ENCODE measurements at places on chromosomes 7 and 10.
A peak's percentile ranks its signal among the peaks of the same experiment; 100 is the strongest.

DNA sequence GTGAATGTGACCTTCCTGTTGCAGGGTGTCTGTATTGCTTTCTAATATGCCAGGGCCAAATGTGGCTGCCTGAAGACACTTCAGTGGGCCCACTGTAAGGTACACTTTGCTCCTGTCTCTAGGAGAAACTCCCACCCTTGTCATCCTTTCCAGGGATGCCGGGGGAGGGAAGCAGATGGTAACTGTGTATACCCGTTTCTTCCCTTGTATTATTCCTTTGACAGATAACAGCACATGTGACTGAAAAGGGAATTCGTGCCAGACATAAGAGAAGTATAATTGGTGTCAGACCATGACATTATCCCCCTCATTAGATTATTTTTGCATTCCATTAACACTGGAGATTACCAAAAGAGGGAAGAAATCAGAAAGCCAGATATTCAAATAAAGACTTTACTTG, 317.7 kb downstream of the CAMK1D start:
- no peak for DNase-seq

GRCh38 chr7:118280319-118281012, 56.0 kb downstream of the ANKRD7 start:
- DNase-seq, result no peak

DNA sequence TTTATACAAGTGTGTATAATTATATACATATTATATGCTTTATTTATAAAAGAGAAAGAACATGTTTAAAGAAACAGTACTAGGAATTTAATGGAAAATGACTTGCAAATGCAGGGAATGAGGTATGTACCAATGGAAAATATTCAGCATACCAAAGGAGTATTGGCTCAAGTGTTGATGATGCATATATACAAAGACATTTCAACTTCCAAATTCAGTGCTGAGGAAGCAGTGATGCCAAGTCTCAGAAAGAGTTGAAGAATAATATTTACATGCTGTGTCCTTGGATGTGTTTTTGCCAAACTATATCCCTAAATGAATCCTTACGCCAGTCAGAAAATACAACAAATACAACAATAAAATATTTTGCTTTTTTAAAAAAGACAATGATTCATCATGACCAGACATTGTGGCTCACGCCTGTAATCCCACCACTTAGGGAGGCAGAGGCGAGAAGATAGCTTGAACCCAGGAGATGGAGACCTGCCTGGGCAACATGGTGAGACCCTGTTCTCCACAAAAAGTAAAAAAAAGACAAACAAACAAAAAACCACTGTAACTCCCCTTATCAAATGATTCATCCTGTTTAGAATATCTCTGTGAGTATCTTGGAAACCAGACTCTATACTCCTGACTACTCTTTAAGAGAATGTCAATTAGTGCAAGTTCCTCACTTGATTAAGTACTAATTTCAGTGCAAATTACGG, 157.2 kb downstream of the CHRM2 start:
- no peak for DNase-seq

DNA sequence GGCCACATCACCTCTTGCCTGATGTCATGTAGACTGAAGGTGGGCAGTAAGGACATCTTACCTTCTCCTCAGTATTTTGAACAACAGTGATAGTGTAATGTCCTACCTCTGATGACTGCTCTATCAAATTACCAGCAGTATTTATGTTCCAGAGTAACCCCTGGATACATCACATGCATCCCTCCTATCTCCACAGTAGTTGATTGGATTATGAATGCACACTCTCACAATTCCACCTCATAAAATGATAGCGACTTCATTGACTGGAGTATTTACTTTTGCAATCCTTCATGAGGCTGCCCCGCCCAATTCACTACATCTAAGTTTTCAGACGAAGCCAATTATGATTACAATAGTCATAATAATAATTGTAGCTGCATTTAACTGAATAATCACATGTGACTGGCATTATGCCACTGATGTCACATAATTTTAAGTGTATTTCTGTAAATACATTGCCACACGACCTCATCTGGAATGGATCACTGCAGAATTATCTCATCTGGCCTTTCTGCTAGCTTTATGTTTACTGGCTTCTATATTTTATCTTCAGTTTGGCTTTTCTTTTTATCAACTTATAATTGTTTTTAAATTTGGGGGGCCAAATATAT, 268.9 kb downstream of the SLC25A13 start:
- DNase-seq, result no peak

GRCh38 chr7:95951997-95952795, 179.8 kb downstream of the DYNC1I1 start:
- DNase-seq, result no peak

GRCh38 chr7:40647719-40648118, 512.9 kb downstream of the SUGCT start:
- no peak for DNase-seq

DNA sequence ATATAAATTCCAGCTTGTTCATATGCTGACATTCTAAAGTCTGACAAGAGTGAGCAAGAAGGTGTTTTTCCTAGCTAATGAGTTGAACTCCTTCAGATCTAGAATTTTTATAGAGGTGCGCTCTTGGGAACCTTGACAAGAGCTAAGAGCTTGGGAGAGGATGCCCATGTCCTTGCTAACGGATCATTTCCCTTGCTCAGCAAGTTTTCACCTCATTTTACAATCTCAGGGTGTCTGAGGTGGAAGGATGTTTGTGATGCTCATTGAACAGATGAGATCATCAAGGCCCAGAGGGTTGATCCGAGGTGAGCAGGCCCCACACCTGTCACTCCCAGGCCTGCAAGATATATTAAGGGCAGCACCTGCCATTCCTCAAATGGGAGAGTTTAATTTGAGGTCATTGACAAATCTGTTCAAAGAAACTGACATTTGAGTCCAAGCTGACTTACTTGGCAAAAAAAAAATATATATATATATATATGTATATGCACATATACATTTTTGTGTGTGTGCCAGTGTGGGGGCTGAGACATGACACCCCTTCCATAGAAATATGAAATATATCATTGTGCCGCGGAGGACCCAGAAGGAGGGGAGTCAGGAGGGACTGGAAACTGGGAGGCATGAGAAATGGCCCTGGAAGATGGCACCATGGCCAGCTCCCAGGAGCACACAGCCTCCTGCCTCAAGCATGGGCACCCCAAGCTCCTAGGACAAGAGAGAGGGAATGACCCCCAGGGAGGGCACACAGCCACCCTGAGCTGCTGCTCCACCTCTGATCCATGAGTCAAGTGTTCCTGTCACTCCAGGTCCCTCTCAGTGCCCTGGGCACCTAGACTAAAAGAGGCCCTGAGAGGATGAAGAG, 17.3 kb upstream of the TMEM72 start:
- DNase-seq, result no peak

GRCh38 chr7:99121496-99122021, 22.3 kb downstream of the SMURF1 start:
- DNase-seq, result no peak

DNA sequence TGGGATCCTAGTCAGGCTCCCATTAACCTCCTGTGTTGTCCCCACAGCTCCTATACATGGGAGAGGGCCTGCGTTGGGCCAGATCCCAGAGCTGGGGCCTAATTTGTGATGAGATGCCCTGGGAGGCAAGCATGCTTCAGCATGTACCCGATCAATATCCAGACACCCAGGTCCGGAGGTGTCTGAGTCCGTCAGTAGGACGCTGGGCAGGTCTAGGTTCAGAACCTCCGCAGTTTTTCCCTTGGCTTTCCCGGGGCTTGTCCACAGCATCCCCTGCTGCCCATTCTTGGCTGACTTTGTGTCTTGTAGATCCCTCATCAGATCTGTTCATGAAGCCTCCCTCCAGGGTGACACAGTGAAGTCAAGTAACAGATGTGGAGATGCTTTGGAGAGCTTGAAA, 32.7 kb upstream of the RBAK start:
- DNase-seq, result no peak

- no peak for DNase-seq
Observed at GRCh38 chr10:23325132-23325531, 19.5 kb downstream of the C10orf67 start.

DNA sequence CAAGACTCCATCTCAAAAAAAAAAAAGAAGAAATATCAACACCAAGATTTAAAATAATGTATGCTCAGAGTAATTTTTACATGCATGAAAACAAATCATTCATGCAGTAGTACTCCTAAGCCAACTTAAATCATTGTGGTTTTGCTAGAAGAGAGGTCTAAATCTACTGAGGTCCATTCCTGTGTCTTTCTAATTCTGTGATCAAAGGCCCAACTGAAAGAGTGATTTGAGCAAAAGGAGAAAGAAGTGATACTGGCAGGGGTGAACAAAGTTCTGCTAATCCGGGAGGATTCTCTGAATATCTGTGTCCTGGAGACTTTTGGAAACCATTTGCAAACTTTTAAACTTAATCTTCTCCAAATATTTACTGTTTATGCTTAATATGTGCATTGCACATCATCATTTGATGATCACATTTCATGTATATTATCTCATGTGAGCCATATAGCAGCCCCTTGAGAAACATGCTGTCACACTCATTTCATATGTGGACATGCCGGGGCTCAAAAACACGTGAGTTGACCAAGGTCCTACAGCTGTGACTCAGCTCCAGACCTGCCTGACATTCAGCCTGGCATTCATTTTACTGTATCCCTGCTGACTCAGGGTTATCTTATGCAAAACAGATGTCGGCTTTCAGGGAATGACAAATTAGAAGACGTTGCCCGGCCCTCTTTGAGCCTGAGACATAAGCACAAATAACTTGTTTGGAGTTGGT, 76.4 kb downstream of the FAM107B start:
- DNase-seq, result no peak

- DNase-seq, result no peak
Observed at GRCh38 chr10:22824984-22825383, 102.9 kb upstream of the ARMC3 start.

DNA sequence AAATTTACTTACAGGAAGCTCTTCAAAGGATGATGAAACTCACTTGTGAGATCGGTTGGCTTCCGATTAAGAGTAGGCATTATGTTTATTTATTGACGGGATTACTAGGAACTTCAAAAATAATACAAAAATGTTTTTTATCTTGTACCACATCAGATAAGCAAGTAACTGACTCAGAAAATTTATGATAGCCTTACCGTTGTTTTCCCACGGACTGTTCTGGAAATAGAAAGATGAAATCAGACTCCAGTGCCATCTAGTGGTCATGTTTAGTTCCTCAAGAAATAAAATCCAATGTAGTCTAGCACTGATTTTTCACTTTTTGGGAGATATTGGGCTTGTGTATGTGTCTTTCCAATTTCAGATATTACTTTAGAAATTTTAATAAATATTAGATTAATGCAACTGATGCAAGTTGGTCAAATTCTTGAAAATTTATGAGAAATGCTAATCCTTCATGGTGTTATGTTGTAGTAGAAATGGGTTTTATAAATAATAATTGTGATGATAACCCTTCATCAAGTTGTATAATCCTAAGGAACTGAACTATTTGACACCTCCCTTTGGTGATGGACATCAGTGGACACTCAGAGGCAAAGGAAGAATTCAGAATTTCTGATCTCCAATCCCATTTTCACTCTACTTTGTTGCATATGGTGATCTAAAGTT, 168.8 kb downstream of the TMEM26 start:
- peak; percentile 22 for DNase-seq

DNA sequence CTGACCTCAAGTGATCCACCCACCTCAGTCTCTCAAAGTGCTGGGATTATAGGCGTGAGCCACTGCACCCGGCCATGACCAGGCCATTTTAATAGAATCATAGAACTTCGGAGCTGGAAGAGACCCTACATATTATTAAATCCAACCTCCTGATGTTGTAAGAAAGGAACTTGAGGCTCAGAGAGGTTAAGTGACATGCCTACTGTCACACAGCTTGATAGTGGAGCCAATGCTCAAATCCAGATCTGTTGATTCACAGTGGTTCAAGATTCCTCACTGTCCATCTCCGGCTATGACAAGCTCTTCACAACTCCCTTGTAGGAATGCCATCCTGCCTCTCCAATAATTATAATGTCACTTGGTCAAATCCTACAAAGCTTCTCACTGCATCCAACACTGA, 65.3 kb downstream of the MYOF start:
- DNase-seq, result no peak

DNA sequence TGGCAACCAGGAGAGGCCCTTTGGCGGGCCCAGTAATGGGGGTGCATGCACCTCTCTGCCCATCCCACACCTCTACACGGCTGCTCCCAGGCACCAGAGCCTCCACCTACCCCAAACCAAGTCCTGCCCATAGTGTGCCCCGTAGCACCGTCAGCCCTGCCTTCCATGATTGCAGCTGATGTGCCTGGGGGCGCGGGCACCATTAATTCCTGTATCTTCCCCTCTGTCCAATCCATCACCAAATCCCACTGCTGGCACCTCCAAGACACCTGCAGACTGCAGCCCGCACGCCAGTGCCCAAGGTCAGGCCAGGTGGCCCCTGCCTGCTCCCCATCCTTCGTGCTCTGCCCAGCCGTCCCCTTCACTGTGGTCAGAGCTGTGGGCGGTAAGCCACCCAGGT, 533.0 kb downstream of the PTPRN2 start:
- DNase-seq, result no peak

DNA sequence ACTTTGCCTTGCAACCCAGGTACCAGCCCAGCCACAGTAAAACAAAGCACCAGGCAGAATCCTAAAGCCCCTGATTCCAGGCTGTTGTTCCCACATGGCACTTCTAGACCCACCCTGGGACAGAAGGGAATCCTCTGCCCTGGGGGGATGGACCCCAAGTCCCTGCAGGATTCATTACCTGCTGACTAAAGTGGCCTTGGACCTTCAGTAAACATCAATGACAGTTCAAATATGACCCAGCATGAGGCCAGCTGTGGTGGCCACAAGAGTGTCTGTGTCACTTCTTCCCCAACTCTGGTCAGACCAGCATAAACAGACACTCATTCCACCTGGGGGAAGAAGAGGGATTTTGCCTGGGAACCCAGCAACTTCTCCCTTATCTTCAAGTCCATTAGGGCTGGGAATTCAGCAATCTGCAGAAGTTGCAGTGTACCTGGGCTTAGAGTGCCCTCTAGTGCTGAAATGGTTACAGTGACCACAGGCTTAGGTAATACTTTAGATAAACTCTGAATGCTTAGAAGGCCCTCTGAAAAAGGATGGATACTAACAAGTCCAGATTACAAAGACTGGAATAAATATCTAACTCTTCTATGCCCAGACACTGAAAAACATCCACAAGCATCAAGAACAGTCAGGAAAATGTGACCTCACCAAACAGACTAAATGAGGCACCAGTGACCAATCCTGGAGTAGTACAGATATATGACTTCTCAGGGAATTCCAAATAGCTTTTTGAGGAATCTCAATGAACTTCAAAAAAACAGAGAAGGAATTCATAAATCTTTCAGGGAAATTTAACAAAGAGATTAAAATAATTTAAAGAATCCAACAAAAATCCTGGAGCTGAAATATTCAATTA, 108.5 kb upstream of the TMEM168 start:
- DNase-seq, result peak; percentile 64

DNA sequence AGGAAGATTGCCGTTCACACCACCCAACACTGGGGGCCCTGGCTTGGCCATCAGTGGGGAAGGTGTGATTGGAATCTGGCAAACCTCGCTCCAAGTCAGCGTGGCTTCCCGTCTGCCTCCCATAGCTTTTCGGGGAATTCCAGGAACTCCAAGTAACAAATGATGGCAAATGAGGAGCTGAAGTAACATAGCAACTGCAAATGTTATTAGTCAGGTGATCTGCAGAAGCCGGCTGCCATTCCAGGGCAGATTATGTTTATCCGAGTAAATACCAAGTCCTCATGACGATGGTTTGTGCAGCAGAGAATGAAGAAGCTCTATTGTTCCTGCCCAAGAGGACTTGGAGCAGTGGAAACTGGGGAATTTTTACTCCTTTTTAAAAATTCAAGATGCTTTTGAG, 270.5 kb upstream of the PODXL start:
- no peak for DNase-seq

GRCh38 chr10:78952686-78953085, 116.1 kb upstream of the ZMIZ1 start:
- DNase-seq, result no peak

Data from CD14-positive monocyte (primary cell).